ENCODE measurements at places on chromosomes 4 and X. TPM values are rescaled to one million over a fixed set of nuclear protein-coding genes. Genes with fewer than 3 reads are reported as not detected.

DNA sequence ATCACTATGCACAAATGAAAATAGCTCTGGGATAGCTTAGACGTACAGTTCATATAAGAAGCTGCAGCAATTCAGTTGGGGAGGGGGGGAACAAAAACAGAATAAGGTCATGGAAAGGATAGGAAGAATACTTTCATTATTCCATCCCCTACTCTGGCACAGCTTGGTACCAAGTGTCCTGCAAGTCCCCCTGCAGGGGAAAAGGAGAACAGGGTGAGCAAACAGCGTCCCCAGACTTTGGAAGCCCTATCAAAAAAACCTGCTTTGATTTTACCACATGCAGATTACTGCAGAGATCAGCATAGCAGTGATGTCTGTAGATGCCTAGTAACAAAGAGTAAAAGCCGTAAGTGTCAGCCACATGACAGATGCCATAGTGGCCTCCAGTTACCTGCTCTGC is 209.4 kb upstream of the NEIL3 start:
- no peak overlapping the region for H3K4me3 ChIP-seq
- no peak for DNase-seq
- H3K27ac ChIP-seq: no peak overlapping the region
- H3K36me3 ChIP-seq: no peaks in the 10 kb centered on the region

DNA sequence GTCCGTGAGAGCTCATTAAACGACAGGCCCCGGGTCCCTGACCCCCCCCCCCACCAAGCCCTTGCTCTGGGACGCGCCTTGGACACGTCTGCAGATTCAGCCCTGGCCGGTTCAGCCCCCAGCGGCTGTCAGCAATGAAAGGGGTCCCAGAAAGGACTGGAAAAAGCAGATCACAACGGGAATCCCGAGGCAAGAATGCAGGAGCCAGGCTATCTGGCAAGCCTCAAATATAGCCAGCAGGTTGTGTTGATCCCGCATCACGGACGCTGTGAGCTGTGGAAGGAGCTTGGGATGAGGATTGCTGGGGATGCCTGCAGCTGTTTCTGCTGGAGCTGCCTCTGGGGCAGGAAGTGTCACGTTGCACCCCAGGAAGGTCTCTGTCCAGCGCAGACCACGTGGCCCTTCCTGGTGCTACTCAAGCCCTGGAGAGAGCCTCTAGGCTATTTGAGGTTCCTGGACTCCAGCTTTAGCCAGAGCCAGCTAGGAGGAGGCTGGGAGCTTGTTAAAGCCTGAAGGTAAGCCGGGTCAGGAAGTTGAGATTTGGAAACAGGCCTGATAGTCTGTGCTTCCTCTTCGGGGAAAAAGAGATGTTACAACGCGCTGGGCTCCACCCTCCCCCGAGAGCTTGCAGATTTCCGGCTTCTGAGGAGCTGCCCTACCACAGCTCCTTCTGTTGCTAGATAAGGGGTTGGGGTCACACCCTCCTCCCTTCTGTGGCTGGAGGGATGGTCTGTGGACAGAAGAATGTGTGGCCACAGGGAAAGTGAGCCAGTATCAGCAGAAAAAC is 19.3 kb upstream of the CSF2RA start:
- no peak for DNase-seq
- H3K27ac ChIP-seq: no peak overlapping the region
- H3K27me3 ChIP-seq: peaks cover 5% of the 10 kb centered on the region
- H3K4me3 ChIP-seq: no peak overlapping the region
- H3K4me1 ChIP-seq: no peaks in the 10 kb centered on the region

- H3K4me3 ChIP-seq: no peak overlapping the region
- H3K27ac ChIP-seq: no peak overlapping the region
- H3K27me3 ChIP-seq: peaks cover 4% of the 10 kb centered on the region
- no peak for DNase-seq
- H3K4me1 ChIP-seq: peaks cover 4% of the 10 kb centered on the region
Observed at GRCh38 chr4:25896776-25897539, 17.1 kb upstream of the SMIM20 start.

- peaks cover 20% of the 10 kb centered on the region for H3K4me1 ChIP-seq
- H3K27me3 ChIP-seq: no peaks in the 10 kb centered on the region
- H3K4me3 ChIP-seq: no peak overlapping the region
- no peaks in the 10 kb centered on the region for H3K36me3 ChIP-seq
Observed at GRCh38 chr4:109846395-109847098, 1.4 kb upstream of the LRIT3 start.

GRCh38 chr4:125787707-125788106 is 473.0 kb downstream of the FAT4 start:
- DNase-seq: no peak
- no peaks in the 10 kb centered on the region for H3K36me3 ChIP-seq
- H3K4me3 ChIP-seq: no peak overlapping the region
- H3K4me1 ChIP-seq: no peaks in the 10 kb centered on the region
- no peaks in the 10 kb centered on the region for H3K27me3 ChIP-seq

DNA sequence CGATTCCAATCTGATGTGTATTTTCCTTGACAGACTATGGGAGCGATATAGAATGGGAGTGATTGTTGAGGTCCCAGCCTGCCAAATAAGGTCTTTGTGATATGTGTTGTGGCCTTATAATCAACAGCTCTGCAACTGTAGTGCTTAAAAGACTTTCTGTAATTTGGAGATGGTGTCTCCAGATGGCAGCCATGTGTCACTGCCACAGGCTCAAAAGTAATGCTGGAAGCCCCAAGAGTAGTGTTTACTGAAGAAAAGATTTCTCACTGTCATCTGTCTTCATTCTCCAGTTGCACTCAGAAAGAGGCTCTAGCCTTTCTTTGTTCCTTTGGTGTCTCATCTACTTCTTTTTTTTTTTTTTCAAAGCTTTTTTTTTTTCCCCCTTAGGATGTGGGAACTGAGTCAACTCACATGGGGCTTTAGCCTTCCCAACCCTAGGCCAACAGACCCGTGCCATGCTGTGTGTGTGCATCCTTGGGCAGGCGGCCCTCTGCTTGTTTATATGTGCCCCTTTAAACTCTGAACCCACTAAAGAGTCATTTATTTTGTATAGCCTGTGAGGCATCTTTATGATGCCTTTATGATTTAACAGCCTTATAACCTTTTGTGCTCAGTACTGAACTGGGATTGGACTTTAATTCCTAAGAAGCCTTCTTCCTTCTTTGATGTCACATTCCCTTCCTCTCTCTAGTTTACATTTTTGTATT is 15.6 kb downstream of the SRPX2 start:
- H3K4me3 ChIP-seq: no peak overlapping the region
- no peaks in the 10 kb centered on the region for H3K36me3 ChIP-seq
- DNase-seq: no peak
- peak overlapping the region; percentile 94 for H3K27ac ChIP-seq
- H3K27me3 ChIP-seq: no peaks in the 10 kb centered on the region
- H3K4me1 ChIP-seq: peaks cover 15% of the 10 kb centered on the region

DNA sequence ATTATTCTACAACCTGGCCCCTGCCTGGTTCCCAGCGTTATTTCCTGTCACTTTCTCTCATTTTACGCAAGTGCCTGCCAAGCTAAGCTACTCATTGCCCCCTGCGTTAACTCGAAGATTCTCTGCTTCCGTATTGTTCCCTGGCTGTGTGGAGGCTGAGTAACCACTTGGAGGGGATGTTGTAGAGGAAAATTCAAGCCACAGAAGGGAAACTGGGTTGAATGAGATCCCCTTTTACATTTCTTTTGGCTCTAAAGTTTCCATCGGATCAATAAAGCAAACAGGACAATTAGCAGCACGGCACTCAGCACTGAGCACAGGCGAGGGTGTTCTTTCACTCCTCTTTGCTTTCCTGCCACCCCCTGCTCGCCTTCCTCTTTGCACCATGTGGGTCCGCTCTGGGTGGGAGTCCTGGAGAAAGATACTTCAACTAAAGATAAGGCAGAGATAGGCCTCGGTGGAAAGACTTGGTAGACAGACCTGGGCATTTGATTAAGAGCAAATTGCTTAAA is 4.2 kb upstream of the TMSB4X start:
- peaks cover 31% of the 10 kb centered on the region for H3K4me1 ChIP-seq
- DNase-seq: no peak
- peak overlapping the region; percentile 89 for H3K27ac ChIP-seq
- H3K4me3 ChIP-seq: peak overlapping the region; percentile 18
- H3K27me3 ChIP-seq: peaks cover 3% of the 10 kb centered on the region
- no peaks in the 10 kb centered on the region for H3K36me3 ChIP-seq

GRCh38 chrX:68698942-68699341 is 51.5 kb downstream of the STARD8 start:
- H3K27ac ChIP-seq: peak overlapping the region; percentile 18
- H3K36me3 ChIP-seq: peaks cover 4% of the 10 kb centered on the region
- no peak overlapping the region for H3K4me3 ChIP-seq
- no peak for DNase-seq
- H3K27me3 ChIP-seq: peaks cover 3% of the 10 kb centered on the region
- peaks cover 47% of the 10 kb centered on the region for H3K4me1 ChIP-seq

DNA sequence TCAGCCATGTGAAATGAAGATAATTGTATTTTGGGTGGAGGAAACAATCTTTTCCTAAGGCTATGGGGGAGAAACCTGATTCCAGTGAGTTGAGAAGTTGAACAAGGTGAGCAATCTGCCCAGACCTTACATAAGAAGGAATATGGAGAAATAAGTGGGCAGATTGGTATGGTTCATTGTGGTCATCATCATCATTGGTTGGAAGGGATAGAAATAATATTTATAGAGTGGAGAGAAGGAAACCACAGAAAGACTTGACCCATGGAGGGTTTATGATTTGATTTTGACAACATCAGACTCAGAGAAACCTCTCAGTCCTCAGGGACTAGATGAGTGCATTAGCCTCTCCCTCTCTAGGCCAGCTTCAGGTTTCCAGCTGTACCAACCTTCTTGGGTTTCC is 177.9 kb upstream of the NEIL3 start:
- no peaks in the 10 kb centered on the region for H3K4me1 ChIP-seq
- DNase-seq: no peak
- H3K4me3 ChIP-seq: no peak overlapping the region
- H3K27me3 ChIP-seq: peaks cover 1% of the 10 kb centered on the region

DNA sequence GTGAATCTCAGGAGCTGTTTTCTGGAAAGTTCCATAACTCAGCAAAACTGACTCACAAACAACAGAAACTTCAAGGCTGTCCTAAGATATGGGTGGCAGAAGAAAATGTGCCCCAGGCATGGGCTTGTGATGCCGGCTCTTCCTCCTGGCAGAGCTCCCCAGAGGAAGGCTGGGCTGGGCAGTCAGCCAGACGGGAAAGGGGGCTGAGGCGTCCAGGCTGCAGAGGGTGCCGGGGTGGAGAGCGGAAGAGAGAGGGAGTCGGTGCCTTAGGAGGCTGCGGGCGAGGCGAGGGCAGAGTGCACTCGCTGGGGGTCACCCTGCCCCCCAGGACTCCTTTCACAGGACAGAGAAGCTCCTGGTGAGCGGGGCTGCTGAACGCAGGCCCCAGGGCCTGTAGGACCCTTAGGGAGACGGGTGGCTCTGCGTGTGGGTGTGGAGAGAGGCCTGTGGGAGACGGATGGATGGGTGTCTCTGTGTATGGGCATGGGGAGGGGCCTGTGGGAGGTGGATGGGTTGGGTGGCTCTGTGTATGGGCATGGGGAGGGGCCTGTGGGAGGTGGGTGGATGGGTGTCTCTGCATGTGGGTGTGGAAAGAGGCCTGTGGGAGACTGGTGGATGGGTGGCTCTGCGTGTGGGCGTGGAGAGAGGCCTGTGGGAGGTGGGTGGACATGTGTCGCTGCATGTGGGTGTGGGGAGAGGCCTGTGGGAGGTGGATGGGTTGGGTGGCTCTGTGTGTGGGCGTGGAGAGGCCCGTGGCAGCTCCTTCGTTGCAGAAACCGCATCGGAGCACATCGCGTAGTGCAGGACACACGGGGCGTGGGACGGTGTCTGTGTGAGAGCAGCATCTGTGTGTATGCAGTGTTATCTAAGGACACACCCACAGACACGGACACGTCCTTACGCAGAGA is 15.9 kb downstream of the PCGF3 start:
- H3K27me3 ChIP-seq: peaks cover 21% of the 10 kb centered on the region
- no peak for DNase-seq
- H3K4me3 ChIP-seq: peak overlapping the region; percentile 51
- peaks cover 9% of the 10 kb centered on the region for H3K4me1 ChIP-seq

GRCh38 chr4:169582203-169582602 is 30.2 kb downstream of the NEK1 start:
- H3K36me3 ChIP-seq: no peaks in the 10 kb centered on the region
- H3K4me1 ChIP-seq: no peaks in the 10 kb centered on the region
- no peak overlapping the region for H3K4me3 ChIP-seq
- no peaks in the 10 kb centered on the region for H3K27me3 ChIP-seq

DNA sequence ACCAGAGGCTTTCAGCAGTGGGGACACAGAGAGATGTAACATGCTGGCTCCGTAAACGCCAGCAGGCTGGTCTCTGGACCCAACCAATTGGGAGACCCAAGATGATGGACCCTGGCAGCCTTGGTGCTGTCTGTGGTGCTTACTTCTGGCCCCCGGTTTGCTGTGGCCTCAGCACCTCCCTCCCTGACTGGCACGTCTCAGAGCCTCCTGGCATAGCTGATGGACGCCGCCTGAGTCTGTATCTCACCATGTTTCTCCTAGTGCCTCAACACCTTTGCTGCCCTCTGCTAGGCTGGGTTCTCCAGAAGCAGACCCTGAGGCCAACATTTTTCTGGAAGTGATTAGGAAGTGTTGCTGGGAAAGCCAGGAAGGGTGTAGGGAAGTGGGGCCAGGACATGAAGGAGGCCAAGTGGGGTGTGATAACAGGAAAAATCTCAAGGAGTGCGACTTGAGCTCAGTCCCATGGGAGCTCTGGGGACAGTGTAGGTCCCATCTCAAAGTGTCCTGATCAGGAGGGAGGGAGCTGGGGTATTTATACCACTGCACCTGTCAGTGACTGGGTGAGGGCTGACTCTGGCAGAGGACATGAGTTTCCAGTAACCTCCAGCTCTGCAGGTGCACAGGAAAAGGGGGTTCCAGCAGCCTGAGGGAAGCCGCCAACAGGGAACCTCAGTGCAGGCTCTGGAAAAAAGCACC is 31.8 kb downstream of the PPP2R2C start:
- no peaks in the 10 kb centered on the region for H3K36me3 ChIP-seq
- H3K27ac ChIP-seq: no peak overlapping the region
- no peak for DNase-seq
- H3K4me3 ChIP-seq: no peak overlapping the region
- H3K4me1 ChIP-seq: peaks cover 2% of the 10 kb centered on the region

GRCh38 chr4:10095296-10095991 is 21.2 kb downstream of the WDR1 start:
- DNase-seq: no peak
- no peak overlapping the region for H3K4me3 ChIP-seq
- H3K27me3 ChIP-seq: peaks cover 16% of the 10 kb centered on the region
- H3K4me1 ChIP-seq: peaks cover 11% of the 10 kb centered on the region
- peaks cover 49% of the 10 kb centered on the region for H3K36me3 ChIP-seq

The NRK gene
- 1.8 TPM for total RNA-seq

The FBXW7 gene
- 44.7 TPM for total RNA-seq
